ENCODE measurements at places on chromosomes 6 and 20.

- no peak for DNase-seq
Measured at GRCh38 chr6:152267967-152268845, 369.0 kb downstream of the SYNE1 start.

DNA sequence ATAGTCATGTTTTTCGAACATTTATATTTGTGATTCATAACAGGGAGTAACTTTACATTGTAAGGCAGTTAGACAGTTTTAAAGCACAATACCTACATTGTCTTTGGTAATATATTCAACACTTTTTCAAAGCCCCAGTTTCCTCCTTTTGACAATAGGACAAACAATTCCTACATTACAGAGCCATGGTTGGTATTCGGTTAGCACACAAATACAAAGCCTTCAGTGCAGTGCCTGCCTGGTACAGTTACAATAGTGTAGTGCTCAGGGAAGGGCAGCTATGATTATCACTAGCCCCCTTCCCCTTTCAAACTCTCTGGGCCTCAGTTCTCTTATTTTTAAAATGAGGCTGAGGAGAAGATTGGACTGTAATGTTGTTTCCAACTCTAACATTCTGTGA, 207.8 kb downstream of the TPBG start:
- DNase-seq = no peak

DNA sequence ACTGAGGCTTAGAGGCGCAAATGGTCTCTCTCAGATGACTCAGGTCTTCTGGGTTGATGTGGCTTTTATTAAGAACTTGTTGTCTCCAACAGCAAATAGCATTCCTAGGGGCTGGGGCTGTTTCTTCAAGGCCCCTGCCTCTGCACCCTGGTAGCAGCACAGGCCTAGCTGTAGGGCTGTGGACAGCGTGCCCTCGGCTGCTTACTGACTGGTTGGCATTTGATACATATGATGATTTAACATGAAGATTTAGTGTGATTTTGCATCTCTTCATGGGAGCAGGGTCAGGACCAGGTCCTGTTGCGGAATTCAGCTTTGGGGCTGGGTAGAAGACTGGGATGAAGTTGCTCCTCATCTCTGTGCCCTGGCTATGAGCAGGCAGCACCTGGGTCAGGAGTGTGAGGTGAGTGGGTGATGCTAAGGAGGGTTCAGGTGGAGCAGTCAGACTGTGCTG, 24.3 kb upstream of the IER3 start:
- no peak for DNase-seq

- DNase-seq = no peak
Measured at GRCh38 chr6:121435444-121436069, at the start of gene GJA1. GJA1 (plus strand) TSS chr6:121435646; CDS start chr6:121446848, 11,202 bp downstream.

- no peak for DNase-seq
Measured at GRCh38 chr6:167501831-167502385, 177.0 kb downstream of the TTLL2 start.

GRCh38 chr20:7608250-7608649, 332.0 kb downstream of the HAO1 start:
- no peak for DNase-seq

DNA sequence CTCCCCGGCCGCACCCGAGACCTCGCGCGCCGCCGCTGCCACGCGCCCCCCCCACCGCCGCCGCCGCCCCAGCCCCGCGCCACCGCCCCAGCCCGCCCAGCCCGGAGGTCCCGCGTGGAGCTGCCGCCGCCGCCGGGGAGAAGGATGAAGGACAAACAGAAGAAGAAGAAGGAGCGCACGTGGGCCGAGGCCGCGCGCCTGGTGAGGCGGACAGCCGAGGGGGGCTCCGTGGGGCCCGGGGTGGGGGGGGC, 426 bp downstream of the ASXL1 start:
- DNase-seq = no peak

DNA sequence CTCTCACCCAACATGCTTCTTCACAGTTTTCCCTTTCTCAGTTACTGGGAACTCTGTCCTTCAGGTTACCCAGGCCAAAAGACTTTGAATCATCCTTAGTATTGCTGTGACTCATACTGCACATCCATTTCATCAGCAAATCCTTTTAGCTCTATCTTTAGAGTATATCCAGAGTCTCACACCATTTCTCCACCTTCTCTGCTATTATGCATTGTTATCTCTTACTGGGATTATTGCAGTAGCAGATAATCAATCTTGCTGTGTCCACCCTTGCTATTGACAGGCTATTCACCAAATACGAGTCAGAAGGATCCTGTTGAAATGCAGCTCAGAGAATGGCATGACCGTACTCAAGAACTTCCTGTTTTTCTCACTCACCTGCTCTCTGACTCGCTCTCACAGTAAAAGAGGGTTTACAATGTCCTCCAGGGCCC, 57.3 kb downstream of the BCKDHB start:
- DNase-seq = no peak

- no peak for DNase-seq
Measured at GRCh38 chr20:34108616-34109174, 3.3 kb downstream of the EIF2S2 start.

DNA sequence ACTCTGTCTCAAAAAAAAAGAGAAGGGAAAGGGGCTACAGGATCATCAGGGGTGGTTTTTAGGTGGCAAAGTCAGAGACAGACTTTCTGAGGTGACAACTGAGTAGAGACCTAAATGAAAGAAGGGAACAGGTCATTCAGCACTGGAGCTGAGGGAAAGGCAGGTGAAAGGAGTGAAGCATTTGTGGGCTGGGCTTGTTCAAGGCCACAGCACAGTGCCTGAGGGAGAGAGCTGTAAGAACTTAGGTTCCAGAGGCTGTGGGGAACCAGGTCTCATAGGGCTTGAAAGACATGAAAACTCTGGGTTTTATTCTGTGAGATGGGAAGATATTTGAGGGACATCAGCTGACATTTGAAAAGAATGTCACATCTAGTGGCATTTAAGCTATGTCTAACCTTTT, 20.8 kb downstream of the KATNA1 start:
- no peak for DNase-seq

DNA sequence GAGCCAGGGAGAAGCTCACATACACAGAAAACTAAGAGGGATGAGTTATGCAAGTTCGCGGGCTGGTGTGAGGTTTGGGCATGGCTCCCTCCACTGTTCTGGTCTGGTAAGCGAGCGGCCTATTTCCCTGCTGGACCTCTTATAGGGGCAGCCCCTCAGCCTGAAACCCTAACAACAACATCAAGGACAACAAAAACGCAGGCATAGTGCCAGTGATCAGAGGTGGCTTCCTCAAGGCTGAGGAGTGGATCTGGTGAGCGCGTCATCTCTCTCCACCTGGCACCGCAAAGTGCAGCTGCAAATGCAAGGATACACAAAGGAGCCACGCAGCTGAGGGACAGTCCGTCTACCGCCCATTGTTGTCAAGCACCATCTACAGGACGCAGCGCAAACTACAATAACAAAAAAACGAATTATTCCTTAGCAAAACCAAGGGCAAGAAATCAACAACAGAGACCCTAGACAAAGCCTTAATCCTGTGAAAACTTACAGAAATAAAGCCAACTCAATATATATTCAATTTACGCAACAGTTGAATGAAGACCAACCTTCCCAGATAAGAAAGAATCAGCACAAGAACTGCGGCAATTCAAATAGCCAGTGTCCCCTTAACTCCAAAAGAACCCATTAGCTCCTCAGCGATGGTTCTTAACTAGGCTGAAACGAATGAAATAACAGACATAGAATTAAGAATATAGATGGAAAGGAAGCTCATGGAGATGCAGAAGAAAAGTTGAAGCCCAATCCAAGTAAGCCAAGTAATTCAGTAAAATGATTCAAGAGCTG, 9.2 kb upstream of the DEFB110 start:
- DNase-seq = no peak

- DNase-seq = no peak
Measured at GRCh38 chr6:30562470-30563425, 5.7 kb downstream of the PRR3 start.

GRCh38 chr6:148776321-148777308, 29.8 kb downstream of the UST start:
- no peak for DNase-seq

- DNase-seq = no peak
Measured at GRCh38 chr6:34247481-34248197, 1.2 kb downstream of the SMIM29 start.

DNA sequence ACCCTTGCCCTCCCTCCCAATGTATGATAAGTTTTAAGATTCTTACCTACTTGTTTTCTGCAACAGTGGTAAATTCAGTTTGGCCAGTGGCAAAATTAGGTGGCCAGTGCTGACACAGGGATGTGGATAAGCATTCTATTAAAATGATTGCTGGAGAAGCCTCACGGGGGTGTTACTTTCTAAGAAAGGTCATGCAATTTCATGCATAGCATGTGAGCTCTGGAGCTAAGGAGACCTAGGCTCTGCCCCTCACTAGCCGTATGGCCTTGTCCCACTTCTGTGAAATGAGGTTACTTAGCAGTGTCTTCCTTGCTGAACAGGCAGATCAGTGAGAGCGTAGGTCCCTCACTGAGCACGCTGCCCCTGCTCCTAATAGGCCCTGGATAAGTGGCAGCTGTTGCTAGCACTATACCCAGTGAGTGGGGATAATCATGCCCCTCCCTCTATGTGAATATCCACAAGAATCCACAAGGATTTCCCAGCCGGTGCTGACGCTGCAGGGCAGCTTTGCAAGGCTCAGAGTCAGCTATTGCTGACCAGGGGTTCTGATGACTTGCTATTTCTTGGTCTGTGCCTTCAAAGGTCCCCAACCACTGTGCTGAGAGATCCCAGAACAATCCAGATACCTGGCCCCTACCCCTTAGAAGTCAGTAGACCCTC, 86.5 kb upstream of the MRPS10 start:
- no peak for DNase-seq

DNA sequence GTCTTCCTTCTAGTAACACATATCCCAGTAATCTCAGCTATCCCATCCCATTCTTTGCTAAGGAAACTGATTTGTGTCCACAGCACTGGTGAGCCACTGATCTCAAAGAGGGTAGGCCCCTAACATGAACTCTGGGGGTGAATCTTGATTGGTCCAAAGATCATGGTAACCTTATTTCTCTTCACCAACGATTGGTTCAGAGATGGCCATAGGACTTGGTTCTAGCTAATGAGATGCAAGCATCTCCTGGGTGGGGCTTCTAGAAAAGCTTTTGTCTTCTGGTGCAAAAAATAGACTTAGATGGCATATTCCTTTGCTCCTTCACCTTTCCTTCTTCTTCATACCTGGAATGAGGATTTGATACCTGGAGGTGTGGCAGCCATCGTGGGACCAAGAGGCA, 43.8 kb upstream of the SIRPA start:
- no peak for DNase-seq

DNA sequence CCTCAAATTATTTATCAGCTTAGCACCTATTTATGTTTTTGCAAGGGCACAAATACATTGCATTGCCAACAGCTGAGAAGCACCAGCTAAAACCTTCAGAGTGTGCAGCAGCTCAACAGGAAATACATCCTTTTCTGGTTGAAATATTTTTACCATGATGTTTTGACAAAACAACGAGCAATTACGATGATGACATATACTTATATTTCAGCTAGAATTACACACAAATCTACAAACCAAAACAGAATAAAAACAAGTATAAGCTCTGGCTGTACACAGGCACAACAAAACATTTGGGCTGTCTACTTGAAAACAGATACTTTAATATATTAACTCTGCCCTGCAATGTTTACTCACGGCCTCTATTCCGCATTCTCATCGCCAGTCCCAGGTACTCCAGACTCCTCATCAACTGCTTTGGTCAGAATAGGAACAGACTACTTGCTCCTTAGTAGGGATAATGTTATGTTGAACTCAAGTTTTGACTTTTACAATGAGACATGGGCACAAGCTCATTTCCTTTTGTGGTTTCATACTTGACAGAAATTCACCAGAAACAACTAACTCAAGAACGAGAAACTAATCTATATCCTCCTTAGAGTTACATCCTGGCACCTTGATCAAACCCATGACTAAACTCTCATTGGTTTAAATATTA, 377.6 kb downstream of the ESR1 start:
- DNase-seq = no peak

DNA sequence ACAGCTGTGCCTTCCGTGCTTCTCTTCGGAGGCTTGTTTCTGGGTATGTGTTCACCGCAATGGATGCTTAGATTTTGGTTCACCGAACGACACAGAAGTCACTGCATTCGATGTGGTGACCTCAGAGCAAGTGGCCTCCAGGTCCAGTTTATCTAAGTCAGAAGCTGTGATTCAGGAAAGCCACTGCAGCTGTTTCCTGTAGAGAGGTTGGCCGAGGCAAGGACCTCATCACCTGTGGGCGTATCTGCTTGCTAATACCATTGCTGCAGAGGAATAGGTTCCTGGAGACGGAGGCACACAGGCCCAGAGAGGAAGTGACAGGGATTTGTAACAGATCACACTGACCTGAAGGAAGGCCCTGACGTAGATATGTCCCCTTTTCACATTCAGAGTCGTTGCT, 82.7 kb downstream of the FARS2 start:
- DNase-seq = no peak

- DNase-seq = no peak
Measured at GRCh38 chr20:63735859-63736718, at the start of gene LIME1. LIME1 (plus strand) TSS chr20:63736664; CDS start chr20:63737550, 886 bp downstream.

GRCh38 chr6:143673669-143674068, 4.1 kb upstream of the PHACTR2 start:
- no peak for DNase-seq

DNA sequence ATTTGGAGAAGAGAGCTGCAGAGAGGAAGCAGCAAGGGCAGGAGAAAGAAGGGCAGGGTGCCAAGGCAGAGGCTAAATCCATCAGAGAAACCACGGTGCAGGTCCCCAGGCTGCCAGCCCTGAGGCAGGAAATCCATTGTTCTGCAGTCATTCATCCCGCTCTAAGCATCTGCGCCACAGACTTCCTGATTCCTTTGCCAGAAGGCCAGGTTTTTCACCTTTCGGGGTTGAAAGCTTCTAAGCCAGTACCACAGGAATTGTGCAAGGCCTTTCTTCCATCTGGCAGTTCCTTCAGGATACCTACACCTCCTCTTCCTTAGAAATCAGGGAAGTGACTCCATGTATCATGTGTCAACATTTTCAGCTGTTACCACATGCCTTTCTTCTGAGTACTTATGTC, 45.6 kb downstream of the ADGRF5 start:
- peak; percentile 8 for DNase-seq

GRCh38 chr20:23086931-23087411, 847 bp upstream of the CD93 start:
- no peak for DNase-seq

DNA sequence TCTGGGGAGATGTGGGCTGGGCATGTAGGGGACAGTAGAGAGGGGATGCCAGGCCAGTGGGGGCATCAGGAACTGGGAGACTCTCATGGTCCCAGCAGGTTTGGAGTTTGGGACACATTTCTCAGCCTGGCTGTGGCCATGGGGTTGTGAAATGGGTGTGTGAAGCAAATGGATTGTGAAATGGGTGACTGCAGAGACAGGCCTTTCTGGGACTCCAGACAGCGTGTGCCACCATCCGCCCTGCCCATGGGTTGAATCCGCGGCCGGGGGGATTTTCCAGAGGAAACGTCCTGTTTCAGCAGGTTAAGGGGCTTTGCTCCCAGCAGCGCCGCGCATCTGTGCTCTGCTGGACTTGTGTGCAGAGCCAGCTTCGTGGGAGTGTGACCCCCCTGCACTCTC, 3.7 kb upstream of the PMEPA1 start:
- no peak for DNase-seq

GRCh38 chr20:53439616-53440015, 154.0 kb downstream of the ZNF217 start:
- DNase-seq = no peak
